Activated CD4-positive, alpha-beta T cell treated with anti-CD3 and anti-CD28 coated beads, Interleukin-2, amount 10 ng/mL, durations not matched to agents 24 days and 14 days (primary cell): ENCODE measurements at places on chromosomes 4 and X. TPM values are rescaled to one million over a fixed set of nuclear protein-coding genes. Genes with fewer than 3 reads are reported as not detected.

GRCh38 chrX:135408794-135409193 is 12.9 kb upstream of the SMIM10L2A start:
- DNase-seq = no peak

GRCh38 chr4:106369456-106370060 is 980 bp upstream of the GIMD1 start:
- peak; percentile 66 for DNase-seq

- DNase-seq = no peak
These were observed 16.6 kb upstream of the PITX2 start for GRCh38 chr4:110639207-110640090.

DNA sequence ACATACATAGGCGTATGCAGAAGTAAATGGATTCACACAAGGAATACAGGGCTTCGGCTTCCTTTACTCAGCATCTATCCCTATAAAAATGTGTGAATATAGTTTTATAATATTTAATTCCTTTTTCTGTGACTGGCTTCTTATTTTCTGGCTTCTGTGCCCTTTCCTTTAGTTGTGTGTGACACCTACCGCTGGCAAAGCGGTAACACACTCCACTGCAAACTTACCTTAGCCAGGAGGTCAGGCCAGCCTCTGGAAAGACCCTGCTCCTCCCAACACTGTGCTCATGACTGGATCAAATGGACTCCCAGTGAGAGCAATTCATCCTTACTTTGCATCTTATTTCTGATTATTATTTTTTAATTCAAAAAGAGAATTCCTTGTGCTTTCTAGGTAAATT is 244.2 kb downstream of the ANK2 start:
- DNase-seq = no peak

- no peak for DNase-seq
These were observed 83.7 kb downstream of the ACOX3 start for GRCh38 chr4:8356856-8357255.

- peak; percentile 83 for DNase-seq
These were observed 382.7 kb downstream of the UNC5C start for GRCh38 chr4:95165926-95166524.

GRCh38 chr4:142656178-142656577 is 189.9 kb downstream of the INPP4B start:
- peak; percentile 77 for DNase-seq

DNA sequence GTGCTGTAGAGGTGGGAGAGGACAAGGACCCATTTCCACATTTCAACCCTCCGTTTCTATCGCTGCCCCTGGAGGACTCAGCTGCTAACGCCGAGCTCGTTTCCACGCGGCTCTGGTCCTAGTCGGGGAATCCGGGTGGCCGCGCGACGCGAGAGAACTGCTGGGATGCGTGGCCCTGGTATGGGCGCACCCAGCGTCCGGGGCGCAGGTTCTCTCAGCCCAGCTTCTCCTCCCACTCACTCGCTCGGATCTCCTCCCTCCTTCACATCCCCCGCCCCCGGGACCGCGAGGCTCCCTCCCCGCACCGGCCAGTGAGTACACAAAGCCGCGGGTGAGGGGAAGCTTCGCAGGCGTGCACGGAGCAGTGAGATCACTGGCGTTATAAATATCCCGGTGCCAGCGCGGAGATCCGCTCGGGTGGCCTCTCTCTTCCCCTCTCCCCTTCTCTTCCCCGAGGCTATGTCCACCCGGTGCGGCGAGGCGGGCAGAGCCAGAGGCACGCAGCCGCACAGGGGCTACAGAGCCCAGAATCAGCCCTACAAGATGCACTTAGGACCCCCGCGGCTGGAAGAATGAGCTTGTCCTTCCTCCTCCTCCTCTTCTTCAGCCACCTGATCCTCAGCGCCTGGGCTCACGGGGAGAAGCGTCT is at the start of gene FGF5:
TSS of gene FGF5 (plus strand) at position 412 of the 649 bp plus-strand sequence. CDS start at position 573, 161 bp downstream.
- DNase-seq = peak; percentile 63

Gene SERPINA7
- not detected in 2 replicates for total RNA-seq
